ENCODE measurements at places on chromosomes 12 and 14.
A peak's percentile ranks its signal among the peaks of the same experiment; 100 is the strongest.

GRCh38 chr12:113461666-113462065 lies 10.0 kb downstream of the LHX5 start:
- DNase-seq = no peak

DNA sequence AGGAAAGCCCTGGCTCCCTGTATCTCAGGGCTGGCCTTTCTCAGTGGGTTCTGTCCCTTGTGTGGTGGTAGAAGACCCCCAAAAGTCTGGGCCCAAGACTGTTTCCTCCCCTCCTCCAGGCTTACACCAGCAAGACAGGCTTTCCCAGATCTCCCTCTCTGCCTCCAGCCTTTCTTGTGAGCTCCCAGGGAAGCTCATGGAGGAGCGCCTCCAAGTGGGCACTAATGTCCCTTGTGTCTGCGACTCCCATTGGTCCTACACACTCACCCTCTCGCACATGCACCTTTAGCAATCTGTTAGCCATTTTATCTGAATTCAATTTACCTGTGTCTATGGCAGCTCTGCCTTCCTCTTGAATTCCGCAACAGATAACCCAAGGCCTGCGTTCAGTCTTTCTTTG lies 251.1 kb upstream of the CAND1 start:
- DNase-seq = no peak

- peak; percentile 43 for DNase-seq
Measured at GRCh38 chr14:75307700-75308379, 29.2 kb downstream of the FOS start.

DNA sequence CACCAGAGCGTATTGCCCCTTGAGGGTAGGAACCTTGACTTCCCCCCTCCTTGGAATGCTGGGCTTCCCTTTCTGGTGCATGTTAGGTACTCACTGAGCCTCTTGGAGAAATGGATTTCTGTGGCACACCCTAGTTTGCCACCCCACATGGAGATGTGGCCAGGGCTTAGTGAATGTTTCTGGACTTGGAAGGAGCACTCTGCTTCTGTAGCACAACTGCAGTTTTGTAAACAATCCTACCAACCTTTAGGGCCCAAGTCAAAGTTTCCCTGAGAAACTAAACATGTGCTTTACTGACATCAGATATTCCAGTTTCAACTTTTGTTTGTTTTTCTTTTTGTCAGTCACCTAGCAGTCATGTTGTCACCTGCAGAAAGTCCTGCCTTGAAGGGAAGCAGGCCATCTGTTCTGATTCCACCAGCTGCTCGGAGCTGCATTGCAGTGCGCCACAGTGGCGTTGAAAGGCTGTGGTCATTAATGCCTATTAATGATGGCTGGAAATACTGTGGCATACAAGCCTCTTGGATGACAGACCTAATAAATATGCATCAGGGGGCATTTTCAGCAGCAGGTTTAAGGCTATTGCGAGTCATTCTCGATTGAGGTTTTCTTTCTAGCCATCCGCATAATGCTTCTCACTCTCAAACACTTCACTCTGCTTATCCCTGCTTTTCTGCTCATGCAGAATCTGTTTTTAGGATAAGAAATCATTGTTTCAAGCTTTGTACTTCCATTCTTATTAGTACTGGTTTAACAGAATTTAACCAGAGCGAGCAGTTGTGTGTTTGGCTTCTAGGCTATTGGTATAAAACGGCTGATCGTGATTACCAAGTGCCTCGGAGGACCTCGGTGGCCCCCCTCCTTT lies 7.8 kb downstream of the PELI2 start:
- DNase-seq = no peak

DNA sequence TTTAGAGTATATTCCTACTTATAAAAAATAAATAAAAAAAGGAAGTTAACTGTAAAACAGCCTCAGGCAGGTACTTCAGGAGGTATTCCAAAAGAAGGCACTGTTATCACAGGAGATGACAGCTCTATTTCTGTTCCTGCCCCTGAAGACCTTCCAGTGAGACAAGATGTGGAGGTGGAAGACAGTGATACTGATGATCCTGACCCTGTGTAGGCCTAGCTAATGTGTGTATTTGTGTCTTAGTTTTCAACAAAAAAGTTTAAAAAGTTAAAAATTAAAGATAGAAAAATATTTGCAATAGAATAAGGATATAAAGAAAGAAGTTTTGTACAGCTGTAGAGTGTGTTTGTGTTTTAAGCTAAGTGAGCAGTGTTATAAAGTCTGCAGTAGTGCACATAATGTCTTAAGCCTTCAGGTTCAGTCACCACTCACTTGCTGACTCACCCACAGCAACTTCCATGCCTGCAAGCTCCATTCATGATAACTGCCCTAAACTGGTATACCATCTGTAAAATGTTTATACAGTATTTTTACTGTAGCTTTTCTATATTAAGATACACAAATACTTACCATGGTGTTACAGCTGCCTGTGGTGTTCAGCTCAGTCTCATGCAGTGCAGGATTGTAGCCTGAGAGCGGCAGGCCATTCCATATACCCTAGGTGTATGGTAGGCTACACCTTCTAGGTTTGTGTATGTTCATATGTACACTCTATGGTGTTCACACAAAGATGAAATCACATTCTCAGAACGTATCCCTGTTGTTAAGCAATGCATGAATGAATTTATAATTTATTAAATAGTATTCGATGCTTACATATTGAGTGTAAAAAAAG lies 121.1 kb downstream of the ANO6 start:
- no peak for DNase-seq

DNA sequence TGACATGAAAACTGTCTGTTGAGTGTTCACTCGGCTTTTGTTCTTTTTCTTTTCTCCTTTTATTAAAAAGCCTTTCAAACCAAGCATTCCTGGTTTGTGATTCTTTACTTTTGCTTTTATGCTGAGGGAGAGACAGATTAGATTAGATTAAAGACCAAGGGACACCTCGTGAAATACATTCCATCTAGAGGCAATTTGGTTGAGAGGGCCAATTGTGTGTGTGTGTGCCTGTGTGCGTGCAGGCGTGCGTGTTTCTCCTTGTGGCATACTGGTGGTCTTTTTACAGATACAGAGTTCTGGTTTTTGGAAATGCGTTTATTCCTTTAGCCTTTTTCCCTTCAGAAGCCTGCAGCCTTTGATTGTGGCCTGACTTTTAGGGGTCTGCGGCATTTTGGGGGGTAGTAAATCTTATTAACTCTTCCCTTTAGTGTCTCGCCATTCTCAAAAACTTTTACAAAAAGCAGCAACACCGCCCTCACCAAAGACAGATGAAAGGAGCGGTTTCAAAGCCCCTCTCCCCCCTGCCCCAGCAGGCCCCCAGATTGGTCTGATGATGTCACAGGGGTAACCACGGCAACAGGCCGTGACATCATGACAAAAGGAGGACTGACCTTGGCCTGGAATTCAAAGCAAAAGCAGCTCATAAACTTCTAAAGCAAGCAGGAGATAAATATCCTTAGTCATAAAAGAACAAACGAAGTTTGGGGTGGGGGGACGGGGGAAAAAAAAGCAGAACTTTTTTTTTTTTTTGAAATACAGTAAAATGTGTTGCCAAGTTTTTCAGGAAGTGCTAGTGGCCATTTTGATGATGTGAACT lies 84.1 kb upstream of the TBX3 start:
- peak; percentile 2 for DNase-seq

GRCh38 chr14:96904201-96904600 lies 107.0 kb downstream of the VRK1 start:
- no peak for DNase-seq

DNA sequence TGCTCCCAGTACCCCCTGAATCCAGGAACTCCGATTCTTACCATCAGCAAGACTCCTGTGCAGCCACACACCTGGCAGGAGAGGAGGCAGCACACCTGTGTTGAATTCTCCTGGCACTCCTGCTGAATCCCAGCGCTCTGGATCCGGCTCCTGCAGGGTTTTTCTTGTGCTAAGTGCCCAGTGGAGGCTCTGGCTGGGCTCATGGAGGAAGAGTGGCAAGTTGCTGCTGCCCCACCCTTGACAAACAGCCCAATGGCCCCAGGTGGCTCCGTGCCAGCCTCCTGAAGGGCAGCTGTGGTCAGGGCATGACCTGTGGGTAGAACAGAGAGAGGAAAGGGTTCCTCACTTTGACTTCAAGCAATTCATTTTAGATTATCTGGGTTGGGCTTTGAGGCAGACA lies 20.0 kb downstream of the CRACR2A start:
- no peak for DNase-seq

GRCh38 chr12:116140529-116140928 lies 137.0 kb downstream of the MED13L start:
- DNase-seq = no peak

GRCh38 chr12:31518680-31519227 lies 72.2 kb downstream of the DENND5B start:
- DNase-seq = no peak

DNA sequence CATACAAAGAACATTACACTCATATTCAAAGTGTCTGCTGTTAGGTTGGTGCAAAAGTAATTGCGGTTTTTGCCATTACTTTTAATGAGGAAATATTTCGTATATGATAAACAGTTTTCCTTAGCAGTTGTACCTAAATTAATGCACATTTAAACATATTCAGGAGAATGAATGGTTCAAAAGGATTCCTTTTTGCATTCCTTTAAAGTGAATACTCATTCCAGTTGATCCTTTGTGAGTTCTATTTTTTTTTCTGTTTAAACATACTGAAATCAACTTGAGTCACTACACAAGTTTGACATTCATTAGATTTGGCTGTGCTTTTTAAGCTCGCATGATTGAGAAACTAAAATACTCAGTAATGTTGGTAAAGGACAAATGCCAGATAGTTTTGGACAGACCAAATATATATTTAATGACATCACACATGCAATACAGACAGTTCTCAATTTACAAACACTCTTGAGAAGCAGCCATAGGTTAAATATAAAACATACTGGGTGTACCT lies 13.8 kb upstream of the SLC38A2 start:
- DNase-seq = no peak

- peak; percentile 18 for DNase-seq
Measured at GRCh38 chr12:109154451-109155438, 38.4 kb downstream of the ACACB start.

DNA sequence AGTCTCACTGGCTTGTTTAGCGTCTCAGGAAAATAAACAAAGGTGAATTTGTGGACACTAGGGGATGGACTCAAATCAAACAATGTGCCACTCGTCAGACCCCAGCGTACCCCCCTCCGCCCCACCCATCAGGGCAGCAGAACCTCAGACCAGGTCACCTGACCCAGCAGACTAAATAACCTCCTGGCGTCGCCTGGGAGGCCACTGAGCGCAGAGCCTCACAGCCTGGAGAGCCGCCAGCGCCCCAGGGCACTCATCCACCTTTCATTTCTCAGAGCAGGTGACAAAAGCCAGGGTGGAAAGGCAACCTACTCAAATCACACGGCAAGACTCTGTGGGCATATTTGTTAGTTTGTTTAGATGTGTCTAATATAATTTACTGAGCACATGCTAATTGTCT lies 100.9 kb downstream of the DICER1 start:
- no peak for DNase-seq

GRCh38 chr14:74018174-74018585 lies 908 bp downstream of the ENTPD5 start:
- no peak for DNase-seq

DNA sequence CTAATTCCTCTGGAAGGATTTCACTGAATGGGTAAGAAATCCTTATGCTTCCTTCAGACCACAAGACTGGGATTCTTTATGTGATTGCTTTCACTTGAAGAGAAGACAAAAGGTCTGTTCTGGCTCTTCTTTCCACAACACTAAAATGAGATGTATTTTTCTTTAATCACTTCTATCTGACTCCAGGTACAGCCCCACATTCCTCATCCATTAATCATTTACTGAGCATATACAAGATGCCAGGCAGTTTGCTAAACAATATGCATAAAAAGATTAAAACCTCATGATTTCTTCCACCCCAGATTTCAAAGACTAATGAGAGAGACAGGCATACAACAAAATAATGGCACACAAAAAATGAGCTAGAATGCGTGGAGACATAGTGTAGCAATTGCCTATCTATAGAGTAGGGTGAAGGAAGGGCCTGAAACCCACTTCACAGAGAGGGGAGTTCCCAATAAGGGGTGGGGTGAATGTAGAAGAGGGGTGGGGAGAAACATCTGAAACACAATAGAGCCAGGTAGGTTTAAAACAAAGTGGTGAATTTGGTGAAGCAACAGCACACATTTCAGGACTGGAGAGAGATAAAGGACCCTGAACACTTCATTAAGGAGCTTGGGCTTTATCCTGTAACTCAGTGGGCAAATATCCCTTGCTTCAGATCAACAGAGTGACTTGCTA lies 65.1 kb upstream of the PRB2 start:
- no peak for DNase-seq

DNA sequence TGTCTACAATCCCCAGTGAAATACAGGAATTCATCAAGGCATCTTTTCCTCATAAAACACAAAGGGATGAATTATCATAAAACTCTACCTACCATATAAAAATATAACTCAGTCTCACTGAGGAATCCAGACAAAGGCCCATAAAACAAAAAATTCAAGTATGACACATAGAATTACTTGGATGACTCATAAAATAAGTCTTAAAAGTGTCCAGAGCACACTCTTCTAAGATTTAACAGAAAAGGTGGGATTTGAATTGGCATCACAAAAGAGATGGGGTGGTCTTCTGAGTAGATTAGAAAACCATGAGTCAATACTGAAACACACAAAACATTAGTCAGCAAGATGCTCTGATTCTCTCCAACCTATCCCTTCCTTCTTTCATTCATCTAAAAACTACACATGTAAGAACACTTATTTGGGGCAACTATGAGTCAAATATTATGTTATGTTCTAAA lies 202.7 kb upstream of the GARIN6 start:
- no peak for DNase-seq

DNA sequence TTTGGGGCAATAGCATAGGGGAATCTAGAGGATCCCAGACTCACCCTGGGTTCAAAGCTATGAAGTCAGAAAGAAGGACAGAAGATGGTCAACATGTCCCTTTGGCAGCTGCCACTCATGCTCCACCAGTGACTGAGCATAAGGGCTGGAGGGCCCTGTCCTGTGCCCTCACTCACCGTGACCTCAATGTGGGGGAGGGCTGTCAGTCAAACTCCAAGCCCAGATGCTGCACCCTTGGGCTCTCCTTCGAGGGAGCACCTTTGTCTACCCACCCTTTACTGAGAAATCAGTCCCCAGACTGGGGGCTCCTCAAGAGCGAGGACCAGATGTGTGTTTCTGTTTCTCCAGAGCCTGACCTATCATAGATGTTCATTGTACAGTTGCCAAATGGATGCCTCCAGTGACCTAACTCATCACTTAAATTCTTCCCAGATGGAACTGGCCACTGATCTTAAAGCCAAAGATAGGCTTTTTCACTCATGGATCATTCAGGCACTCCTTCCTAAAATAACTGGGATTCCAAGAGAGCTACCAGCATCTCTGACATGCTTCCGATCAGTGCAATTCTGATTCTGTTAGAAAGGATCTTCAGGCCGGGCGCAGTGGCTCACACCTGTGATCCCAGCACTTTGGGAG lies 27.2 kb upstream of the VSX2 start:
- DNase-seq = no peak

DNA sequence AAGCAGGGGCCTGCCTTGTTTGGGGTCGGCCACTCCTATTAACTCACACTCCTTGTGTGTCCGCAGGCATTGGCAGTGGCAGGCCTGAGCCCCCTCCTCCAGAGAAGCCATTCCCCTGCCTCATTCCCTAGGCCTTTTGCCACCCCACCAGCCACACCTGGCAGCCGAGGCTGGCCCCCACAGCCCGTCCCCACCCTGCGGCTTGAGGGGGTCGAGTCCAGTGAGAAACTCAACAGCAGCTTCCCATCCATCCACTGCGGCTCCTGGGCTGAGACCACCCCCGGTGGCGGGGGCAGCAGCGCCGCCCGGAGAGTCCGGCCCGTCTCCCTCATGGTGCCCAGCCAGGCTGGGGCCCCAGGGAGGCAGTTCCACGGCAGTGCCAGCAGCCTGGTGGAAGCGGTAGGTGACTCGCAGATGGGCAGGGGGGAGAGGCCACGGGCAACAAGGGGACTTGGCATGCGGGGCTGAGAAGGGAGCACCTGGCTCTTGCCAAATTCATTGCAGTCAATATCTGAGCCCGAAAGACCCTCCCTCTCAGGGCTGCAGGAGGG lies 106.3 kb upstream of the FKBP4 start:
- no peak for DNase-seq
